A673 (cell line): ENCODE measurements at places on chromosomes 5 and 9. TPM values are rescaled to one million over a fixed set of nuclear protein-coding genes. Genes with fewer than 3 reads are reported as not detected.
A peak's percentile ranks its signal among the peaks of the same experiment; 100 is the strongest.

The FAM221B gene
- not detected in 2 replicates for total RNA-seq

The OR2V1 gene
- not detected in 2 replicates for total RNA-seq

The MEIKIN gene
- total RNA-seq, result not detected in 2 replicates

The MEGF9 gene
- total RNA-seq, result 11.5 and 12.2 TPM in 2 replicates

- no peak overlapping the region for H3K4me3 ChIP-seq
- no peaks in the 10 kb centered on the region for H3K36me3 ChIP-seq
- H3K4me1 ChIP-seq, result no peaks in the 10 kb centered on the region
- no peak overlapping the region for H3K27ac ChIP-seq
Observed at GRCh38 chr5:64958757-64959391, 190.1 kb downstream of the CWC27 start.

- peaks cover 11% of the 10 kb centered on the region for H3K4me1 ChIP-seq
- peaks cover 33% of the 10 kb centered on the region for H3K36me3 ChIP-seq
- peak overlapping the region; percentile 65 for H3K4me3 ChIP-seq
- H3K27ac ChIP-seq, result peak overlapping the region; percentile 99
- no peaks in the 10 kb centered on the region for H3K27me3 ChIP-seq
Observed at GRCh38 chr5:69368458-69369339, 621 bp downstream of the AK6 start.

- peaks cover 5% of the 10 kb centered on the region for H3K4me1 ChIP-seq
- peak; percentile 70 for DNase-seq
- H3K4me3 ChIP-seq, result peak within 1 kb of the TSS; percentile 28
Observed at GRCh38 chr5:180209137-180209581, at the start of gene RASGEF1C. Gene RASGEF1C, minus strand, starts transcription at chr5:180209211. Its CDS starts 71,159 bp downstream, at chr5:180138052.

DNA sequence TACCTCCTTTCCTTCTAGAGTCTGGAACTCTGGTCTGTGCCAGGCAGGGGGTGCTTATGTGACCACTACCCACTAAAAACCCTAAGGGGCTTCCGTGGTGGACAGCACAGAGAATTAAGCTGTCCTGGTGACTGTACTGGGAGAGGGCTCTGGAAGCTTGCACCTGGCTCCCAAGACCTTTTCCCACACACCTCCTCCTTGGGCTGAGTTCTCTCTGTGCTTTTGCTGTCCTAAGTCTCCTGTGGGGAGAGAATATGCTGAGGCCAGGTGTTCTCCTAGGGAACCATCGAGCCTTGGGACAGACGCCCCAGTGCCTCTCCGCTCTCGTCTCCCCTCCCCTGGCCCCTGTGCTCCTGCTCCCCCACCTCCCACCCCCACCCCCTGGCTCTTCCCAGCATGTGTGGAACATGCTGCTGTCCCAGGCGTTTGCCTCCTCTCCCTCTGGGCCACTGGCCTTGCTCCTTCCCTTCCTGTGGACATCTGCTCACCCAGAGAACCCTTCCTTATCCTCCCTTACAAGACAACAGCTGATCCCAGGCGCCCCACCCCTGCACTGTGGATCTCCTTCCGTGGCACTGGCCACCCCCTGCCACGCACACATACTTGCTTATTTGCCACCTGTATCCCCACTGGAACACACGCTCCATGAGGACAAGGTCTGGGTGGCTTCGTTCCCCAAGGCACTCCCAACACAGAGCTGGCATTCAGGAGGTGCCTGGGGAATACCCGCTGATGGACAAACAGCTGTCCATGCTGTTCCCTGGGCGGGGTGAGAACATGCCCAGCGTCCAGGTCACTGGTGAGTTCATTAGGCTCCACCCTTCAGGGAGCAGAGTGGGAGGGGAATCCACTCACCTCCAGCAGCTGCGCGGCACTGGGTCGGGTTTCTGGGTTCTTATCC is 83.0 kb downstream of the STK10 start:
- H3K4me1 ChIP-seq, result peaks cover 3% of the 10 kb centered on the region
- H3K27me3 ChIP-seq, result no peaks in the 10 kb centered on the region
- no peak for DNase-seq
- no peaks in the 10 kb centered on the region for H3K36me3 ChIP-seq

GRCh38 chr5:60916646-60917045 is 28.2 kb downstream of the ERCC8 start:
- no peak overlapping the region for H3K27ac ChIP-seq
- no peak overlapping the region for H3K4me3 ChIP-seq
- H3K4me1 ChIP-seq, result no peaks in the 10 kb centered on the region
- no peak for DNase-seq
- no peaks in the 10 kb centered on the region for H3K27me3 ChIP-seq

GRCh38 chr5:165673499-165673898 is 2168.1 kb downstream of the MAT2B start:
- H3K4me3 ChIP-seq, result no peak overlapping the region
- H3K4me1 ChIP-seq, result no peaks in the 10 kb centered on the region
- no peak for DNase-seq
- peaks cover 6% of the 10 kb centered on the region for H3K27me3 ChIP-seq
- no peak overlapping the region for H3K27ac ChIP-seq

DNA sequence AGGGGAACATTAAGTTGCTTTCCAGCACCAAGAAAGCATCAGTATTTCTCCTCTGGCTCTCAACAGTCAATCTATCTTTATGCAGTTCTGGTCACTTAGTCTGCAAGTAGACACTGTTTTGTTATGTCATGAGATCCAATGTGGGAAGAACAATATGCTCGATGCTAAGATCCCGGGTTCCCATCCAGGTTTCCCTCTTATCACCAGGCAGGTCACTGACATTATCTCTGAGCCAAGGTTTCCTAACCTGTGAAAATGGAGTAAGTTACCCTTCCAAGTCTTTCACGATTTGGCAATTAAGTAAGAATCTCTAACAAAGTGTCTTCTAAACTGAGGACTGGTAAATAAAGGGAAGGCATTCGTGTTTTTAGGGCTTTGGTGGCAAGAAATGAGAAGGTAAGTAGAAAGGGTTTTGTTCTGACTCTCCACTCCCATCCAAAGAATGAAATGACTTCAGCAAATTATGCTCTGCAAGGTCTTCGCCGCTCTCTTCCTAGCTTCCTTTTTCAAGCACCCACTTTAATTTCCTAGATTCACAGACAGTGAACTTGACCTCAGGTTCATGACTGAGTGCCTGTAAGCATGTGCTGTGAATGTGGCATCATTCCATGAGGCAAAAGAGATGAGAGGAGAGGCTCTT is 86.4 kb downstream of the DCP2 start:
- H3K27me3 ChIP-seq, result peaks cover 5% of the 10 kb centered on the region
- no peak overlapping the region for H3K27ac ChIP-seq
- H3K36me3 ChIP-seq, result no peaks in the 10 kb centered on the region
- no peak overlapping the region for H3K4me3 ChIP-seq

- no peaks in the 10 kb centered on the region for H3K4me1 ChIP-seq
- H3K36me3 ChIP-seq, result no peaks in the 10 kb centered on the region
- H3K4me3 ChIP-seq, result no peak overlapping the region
- no peak overlapping the region for H3K27ac ChIP-seq
- no peak for DNase-seq
- H3K27me3 ChIP-seq, result no peaks in the 10 kb centered on the region
Observed at GRCh38 chr9:91782708-91783214, 167.3 kb downstream of the ROR2 start.

- no peak overlapping the region for H3K4me3 ChIP-seq
- peak; percentile 6 for DNase-seq
- no peaks in the 10 kb centered on the region for H3K36me3 ChIP-seq
- no peaks in the 10 kb centered on the region for H3K27me3 ChIP-seq
- no peak overlapping the region for H3K27ac ChIP-seq
Observed at GRCh38 chr5:112329419-112330090, 89.5 kb downstream of the EPB41L4A start.
